HT1080 (cell line): ENCODE measurements at places on chromosomes 12 and 14. TPM values are rescaled to one million over a fixed set of nuclear protein-coding genes. Genes with fewer than 3 reads are reported as not detected.

DNA sequence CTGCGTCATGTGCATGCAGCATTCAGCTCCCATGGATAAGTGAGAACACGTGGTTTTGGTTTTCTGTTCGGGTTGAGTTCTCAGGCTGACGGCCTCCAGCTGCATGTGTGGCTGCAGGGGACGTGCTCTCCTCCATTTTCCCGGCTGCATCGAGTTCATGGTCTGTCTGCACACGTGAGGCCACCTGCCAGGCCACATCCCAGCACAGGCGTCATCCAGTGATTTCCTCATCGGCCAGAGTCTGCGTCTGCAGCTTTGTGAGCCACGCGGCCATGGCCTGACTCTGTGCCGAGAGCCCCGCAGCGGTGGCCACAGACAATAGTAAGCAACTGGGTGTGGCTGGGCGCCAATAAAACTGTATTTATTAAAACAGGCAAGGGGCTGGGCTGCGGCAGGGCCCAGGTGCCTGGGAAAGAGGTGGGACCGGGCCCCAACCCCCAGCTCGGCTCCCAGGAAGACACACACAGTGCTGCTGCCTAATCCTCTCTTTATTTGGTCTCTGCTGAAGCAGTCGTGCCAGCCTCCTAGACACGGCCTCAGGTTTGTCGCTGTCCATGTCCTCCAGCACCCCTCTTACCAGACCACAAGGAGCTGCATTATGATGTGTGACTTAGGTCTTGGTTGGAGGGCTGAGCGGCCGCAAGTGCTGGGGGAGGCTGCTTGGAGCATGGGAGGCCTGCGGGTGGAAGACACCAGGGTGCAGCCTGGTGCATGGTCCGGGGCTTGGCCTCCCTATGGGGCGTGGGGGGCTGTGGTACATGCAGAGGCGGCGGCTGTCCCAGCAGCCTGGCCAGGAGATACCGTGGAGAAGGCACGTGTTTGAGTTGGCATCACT is 52.0 kb downstream of the NOC4L start:
- DNase-seq = no peak

DNA sequence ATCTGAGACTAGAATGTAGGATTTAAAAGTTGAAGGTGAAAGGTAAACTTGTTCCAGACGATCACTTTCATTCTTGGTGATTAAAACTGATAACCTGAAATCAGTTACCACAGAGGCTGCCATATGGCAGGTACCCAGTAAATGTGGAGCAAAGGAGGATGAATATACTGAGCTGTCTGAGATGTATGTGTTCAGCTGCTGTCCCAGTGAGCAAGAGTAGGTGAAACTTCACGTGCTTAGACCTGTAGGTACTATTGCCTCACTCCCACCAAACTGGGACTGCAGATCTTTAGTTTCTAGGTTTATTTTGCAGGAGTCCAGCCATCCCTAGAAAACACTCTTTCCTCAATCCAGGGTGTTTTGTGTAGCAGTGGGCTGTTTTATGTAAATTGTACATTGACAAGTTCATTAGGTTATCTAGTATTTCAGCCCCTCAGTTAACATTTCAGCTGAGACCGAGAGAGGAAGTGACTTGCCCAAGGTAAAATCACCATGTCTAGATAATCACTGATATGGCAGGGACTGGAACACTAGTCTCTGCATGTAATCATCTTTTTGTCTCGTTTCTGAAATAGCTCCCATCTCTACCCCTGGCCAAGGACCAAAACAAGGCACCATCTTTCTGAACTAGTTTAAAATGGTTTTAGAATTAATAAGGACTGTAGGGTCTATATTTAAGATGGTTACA is 62.7 kb downstream of the ATG14 start:
- DNase-seq = no peak

DNA sequence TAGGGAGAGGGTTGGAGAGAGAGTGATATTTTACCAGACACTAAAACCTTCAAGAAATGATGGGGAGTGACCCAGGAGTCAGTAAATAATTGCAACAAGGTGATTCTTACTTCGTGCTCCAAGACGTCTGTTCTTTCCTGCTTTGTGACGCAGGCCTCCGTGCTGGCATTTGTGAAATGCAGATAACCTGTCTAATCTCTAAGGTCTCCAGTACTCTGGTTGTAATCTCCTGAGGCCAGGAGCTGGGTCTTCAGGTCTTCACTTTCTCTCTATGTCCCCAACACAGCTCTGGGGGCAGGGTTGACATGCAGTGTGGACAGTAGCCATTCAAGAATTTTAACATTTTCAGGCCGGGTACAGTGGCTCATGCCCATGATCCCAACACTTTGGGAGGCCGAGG is 53.1 kb downstream of the CD9 start:
- no peak for DNase-seq

GRCh38 chr14:96051231-96051630 is 12.1 kb downstream of the C14orf132 start:
- DNase-seq = no peak

DNA sequence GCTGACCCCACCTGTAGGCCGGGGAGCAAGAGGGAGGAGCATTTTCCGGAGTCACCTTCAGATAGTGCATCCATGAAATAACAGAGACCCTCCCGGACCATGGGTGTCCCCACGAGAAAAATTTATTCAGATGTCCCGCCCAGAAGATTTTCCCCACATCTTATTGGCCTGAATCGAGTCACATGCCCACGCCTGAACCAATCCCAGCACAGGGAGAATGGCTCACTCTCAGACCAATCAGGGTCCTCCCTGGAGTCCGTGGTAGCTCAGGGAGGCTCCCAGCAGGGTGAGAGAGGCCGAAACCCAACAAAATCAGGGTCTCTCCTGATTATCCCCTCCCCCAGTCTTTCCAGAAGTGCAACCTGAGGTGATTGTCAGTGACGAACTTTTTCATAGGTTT is 16.4 kb upstream of the NCOR2 start:
- no peak for DNase-seq

- DNase-seq = no peak
Measured at GRCh38 chr14:30162066-30162465, 234.4 kb upstream of the PRKD1 start.

The PMEL gene
- total RNA-seq = 1.1 and 3.3 TPM in 2 replicates

- DNase-seq = peak; percentile 11
Measured at GRCh38 chr12:62210422-62210821, 49.8 kb upstream of the USP15 start.

GRCh38 chr14:49702725-49703124 is 9.8 kb downstream of the KLHDC1 start:
- DNase-seq = peak; percentile 8
